Tibial nerve (tissue), 4 donors: ENCODE measurements at places on chromosomes 16 and 17.
A peak's percentile ranks its signal among the peaks of the same experiment; 100 is the strongest.

DNA sequence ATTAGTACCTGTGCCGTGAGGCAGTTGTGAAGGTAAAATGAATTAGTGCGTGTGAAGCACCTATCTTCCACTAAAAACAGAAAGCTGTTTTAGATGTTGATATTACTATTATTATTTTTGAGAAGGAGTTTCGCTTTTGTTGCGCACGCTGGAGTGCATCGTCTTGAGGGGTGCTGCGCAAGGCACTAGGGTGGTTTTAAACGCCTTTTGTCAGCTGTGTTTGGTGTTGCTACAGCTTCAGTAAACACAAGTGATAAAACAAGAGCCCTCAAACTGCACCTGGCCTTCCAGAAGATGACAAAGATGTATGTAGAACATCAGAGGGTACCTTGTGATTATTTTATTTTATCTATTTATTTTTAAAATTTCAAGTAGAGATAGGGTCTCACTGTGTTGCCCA, 38.2 kb downstream of the PLCG2 start:
- no peaks in the 10 kb centered on the region for H3K27me3 ChIP-seq
- H3K36me3 ChIP-seq: no peaks in the 10 kb centered on the region
- no peak overlapping the region for H3K4me3 ChIP-seq

- H3K4me1 ChIP-seq: no peaks in the 10 kb centered on the region
- no peaks in the 10 kb centered on the region for H3K27me3 ChIP-seq
- H3K27ac ChIP-seq: no peak overlapping the region
- DNase-seq: no peak
These were observed 57.7 kb downstream of the CMC2 start for GRCh38 chr16:80948886-80949493.

DNA sequence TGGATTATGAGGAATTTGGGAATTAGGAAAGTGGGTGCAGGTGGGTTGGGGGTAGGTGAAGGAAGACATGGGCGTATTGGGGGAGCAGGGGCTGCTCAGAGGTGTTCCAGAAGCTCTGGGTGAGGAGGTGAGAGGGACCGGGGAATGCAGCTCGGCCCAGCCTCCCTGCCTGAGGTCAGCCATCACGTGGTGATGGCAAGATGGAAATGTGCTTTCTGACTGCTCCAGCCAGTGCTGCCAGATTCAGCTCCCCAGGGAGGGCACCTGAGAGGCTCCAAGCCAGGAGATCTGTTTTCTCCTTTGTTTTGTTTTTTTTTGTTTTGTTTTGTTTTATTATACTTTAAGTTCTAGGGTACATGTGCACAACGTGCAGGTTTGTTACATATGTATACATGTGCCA, 35.2 kb upstream of the STH start:
- no peak overlapping the region for H3K4me3 ChIP-seq
- H3K27me3 ChIP-seq: no peaks in the 10 kb centered on the region
- H3K4me1 ChIP-seq: no peaks in the 10 kb centered on the region
- no peaks in the 10 kb centered on the region for H3K36me3 ChIP-seq

GRCh38 chr16:985646-986400, 4.3 kb downstream of the SOX8 start:
- H3K4me3 ChIP-seq: no peak overlapping the region
- DNase-seq: no peak
- peaks cover 40% of the 10 kb centered on the region for H3K4me1 ChIP-seq
- H3K27me3 ChIP-seq: no peaks in the 10 kb centered on the region

DNA sequence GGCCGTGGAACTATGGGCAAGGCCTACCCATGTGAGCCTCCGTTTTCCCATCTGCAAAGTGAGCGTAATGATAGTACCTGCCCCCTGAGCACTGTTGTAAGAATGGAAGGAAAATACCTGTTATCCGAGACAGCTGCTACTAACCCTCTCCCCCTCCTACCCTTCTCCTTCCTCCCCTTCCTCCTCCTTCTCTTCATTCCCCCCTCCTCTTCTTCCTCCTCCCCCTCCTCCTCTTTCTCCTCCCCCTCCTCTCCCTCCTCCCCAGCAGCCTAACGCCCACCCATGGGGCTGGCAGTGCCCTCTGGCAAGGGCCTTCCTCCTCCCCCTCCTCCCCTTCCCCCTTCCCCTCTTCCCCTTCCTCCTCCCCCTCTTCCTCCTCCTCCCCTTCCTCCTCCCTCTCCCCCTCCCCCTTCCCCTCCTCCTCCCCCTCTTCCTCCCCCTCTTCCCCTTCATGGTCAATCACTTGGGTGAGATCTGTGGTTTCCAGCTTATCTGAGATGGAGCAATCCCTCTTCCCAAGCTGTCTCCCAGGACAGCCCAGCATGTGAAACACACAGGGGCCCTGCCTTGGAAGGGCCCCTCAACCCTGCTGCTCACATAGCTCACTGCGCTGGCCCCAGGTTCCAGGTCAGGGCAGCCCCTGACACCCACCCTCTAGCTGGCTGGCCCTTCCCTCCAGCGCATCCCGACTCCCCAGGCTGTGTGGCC, 6.4 kb downstream of the ZFPM1 start:
- H3K4me3 ChIP-seq: no peak overlapping the region
- no peak for DNase-seq
- H3K36me3 ChIP-seq: no peaks in the 10 kb centered on the region
- no peak overlapping the region for H3K27ac ChIP-seq
- H3K27me3 ChIP-seq: no peaks in the 10 kb centered on the region
- H3K4me1 ChIP-seq: peaks cover 19% of the 10 kb centered on the region

DNA sequence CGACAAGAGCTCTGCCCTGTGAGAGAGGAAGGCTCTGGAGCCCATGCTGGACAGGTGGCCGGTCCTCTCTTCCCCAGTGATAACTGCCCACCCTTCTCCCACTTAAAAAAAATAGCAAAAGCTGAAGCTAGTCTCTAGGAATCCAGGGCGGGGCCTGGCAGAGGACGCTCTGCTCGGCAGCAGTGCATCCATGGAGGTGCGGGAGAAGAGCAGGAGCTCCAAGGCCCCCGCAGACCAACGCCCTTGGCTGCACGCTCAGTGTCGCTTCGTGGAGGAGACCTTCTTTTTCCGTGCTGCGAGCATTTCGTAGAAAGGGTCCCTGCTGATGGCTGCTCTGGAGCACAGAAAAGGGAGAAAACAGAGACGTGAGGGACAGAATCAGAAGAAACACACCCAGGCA, 98.6 kb upstream of the DNAH17 start:
- no peaks in the 10 kb centered on the region for H3K27me3 ChIP-seq
- peaks cover 43% of the 10 kb centered on the region for H3K36me3 ChIP-seq
- H3K4me1 ChIP-seq: no peaks in the 10 kb centered on the region
- no peak overlapping the region for H3K4me3 ChIP-seq
- no peak overlapping the region for H3K27ac ChIP-seq

GRCh38 chr16:51931653-51932052, 615.3 kb downstream of the TOX3 start:
- no peaks in the 10 kb centered on the region for H3K4me1 ChIP-seq
- H3K27me3 ChIP-seq: no peaks in the 10 kb centered on the region
- no peaks in the 10 kb centered on the region for H3K36me3 ChIP-seq
- DNase-seq: no peak
- H3K4me3 ChIP-seq: no peak overlapping the region

GRCh38 chr17:10171122-10171571, 27.3 kb downstream of the GAS7 start:
- H3K27ac ChIP-seq: no peak overlapping the region
- peak; percentile 28 for DNase-seq
- H3K36me3 ChIP-seq: no peaks in the 10 kb centered on the region
- no peak overlapping the region for H3K4me3 ChIP-seq

GRCh38 chr16:19014461-19014860, 30.7 kb downstream of the TMC7 start:
- H3K27me3 ChIP-seq: no peaks in the 10 kb centered on the region
- H3K27ac ChIP-seq: no peak overlapping the region
- no peaks in the 10 kb centered on the region for H3K4me1 ChIP-seq
- H3K36me3 ChIP-seq: peaks cover 35% of the 10 kb centered on the region

DNA sequence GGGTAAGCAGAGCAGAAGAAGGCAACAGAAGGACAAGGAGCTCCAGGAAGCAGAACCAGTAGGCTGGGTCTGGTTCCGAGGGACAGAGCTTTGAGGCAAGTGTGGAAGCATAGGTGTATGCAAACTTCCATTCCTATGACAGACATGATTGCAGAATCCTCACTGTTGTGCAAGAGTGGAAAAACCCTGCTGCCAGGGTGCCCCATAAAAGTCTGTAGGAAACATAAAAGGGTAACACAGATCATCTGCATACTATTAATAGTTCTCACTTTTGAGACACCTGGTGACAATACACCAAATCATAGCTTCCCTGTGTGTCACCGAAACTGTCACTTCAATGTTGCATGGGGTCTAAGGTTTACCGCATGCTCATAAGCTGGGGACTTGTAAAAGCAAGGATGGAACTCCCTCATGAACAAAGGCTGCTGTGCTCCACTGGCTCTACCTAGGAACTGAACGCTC, 39.7 kb downstream of the ARHGAP17 start:
- H3K4me3 ChIP-seq: no peak overlapping the region
- DNase-seq: no peak
- H3K27me3 ChIP-seq: no peaks in the 10 kb centered on the region
- peaks cover 52% of the 10 kb centered on the region for H3K36me3 ChIP-seq
- no peak overlapping the region for H3K27ac ChIP-seq

DNA sequence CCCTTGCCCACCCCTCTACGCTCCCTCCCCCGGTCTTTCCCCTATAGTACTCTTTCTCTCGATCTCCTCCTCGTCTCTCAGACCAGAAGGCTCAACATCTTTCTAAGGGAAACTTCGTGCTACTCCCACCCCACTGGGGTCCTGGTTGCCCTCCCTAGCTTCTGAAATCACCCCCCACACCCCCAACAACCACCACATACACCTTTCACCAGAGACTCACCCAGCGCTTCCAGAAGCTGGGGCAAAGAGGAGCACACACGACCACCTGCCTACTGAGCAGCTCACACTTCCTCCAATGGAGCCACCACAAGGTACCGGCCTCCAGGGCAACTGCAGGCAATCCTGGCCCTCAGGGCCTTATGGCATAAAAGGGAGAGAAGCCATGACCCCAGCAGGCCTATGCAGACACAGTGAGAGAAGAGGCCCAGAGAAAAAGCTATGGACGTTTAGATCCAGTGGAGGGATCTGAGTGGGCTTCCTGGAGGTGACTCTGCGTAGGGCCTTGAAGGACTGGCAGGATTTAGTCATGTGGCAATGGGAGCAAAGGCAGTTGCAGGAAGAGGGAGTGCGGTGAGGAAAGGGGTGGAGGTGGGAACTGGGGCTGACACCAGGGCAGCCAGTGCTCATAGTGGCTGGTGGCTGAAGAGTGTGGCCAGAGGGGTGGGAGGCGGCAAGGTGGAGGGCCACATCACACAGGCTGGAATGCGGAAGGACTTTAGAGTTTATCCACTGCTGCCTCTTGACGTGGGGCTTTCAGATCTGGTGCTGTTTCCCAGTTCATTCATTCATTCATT, 12.1 kb upstream of the TMEM92 start:
- no peak overlapping the region for H3K4me3 ChIP-seq
- no peak for DNase-seq
- no peaks in the 10 kb centered on the region for H3K27me3 ChIP-seq
- no peak overlapping the region for H3K27ac ChIP-seq
- H3K36me3 ChIP-seq: no peaks in the 10 kb centered on the region
- peaks cover 42% of the 10 kb centered on the region for H3K4me1 ChIP-seq

DNA sequence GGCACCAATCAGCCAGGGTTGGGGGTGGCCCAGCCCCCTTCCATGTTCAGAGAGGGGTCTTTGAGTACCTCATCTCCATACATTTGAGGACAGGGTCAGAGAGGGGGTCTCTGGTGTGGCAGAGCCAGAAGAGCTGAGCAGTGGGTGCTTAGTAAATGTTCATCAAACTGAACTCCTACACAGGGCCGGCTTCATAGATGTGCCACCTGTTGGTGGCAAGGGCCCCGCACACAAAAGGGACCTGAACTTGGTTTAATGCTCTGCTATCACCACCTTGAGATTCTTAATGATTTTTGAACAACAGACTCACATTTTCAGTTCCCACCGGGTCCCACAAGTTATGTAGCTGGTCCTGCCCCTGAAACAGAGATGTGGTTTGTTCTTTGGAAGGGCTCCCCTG, 9.0 kb upstream of the C1QL1 start:
- no peak overlapping the region for H3K27ac ChIP-seq
- H3K36me3 ChIP-seq: no peaks in the 10 kb centered on the region
- H3K4me1 ChIP-seq: no peaks in the 10 kb centered on the region
- peaks cover 29% of the 10 kb centered on the region for H3K27me3 ChIP-seq
- DNase-seq: no peak

- H3K27ac ChIP-seq: no peak overlapping the region
- H3K27me3 ChIP-seq: no peaks in the 10 kb centered on the region
- H3K4me1 ChIP-seq: peaks cover 21% of the 10 kb centered on the region
- H3K4me3 ChIP-seq: no peak overlapping the region
These were observed 3.3 kb downstream of the ARL4D start for GRCh38 chr17:43402078-43402477.

DNA sequence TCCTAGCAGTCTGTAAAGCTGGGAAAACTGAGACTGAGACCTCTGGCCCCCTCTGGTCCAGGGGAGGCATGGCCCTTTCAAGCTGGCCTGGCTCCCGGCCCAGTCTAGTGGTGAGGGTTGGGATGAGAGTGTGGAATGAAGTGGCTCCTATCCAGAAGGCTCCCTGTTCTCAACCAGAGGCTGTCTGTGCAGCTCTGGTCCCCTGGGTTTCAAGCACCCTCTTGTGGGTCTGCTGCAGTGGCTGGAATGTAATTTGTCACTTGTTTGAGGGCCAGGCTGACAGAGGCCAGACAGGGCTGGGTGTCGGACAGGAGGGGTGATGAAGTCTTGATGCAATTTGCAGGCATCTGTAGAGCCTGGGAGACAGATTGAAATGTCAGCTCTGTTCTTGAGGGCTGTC, 22.1 kb upstream of the PHF12 start:
- H3K27ac ChIP-seq: no peak overlapping the region
- no peaks in the 10 kb centered on the region for H3K36me3 ChIP-seq
- no peaks in the 10 kb centered on the region for H3K4me1 ChIP-seq
- H3K4me3 ChIP-seq: no peak overlapping the region
- no peaks in the 10 kb centered on the region for H3K27me3 ChIP-seq
- no peak for DNase-seq

DNA sequence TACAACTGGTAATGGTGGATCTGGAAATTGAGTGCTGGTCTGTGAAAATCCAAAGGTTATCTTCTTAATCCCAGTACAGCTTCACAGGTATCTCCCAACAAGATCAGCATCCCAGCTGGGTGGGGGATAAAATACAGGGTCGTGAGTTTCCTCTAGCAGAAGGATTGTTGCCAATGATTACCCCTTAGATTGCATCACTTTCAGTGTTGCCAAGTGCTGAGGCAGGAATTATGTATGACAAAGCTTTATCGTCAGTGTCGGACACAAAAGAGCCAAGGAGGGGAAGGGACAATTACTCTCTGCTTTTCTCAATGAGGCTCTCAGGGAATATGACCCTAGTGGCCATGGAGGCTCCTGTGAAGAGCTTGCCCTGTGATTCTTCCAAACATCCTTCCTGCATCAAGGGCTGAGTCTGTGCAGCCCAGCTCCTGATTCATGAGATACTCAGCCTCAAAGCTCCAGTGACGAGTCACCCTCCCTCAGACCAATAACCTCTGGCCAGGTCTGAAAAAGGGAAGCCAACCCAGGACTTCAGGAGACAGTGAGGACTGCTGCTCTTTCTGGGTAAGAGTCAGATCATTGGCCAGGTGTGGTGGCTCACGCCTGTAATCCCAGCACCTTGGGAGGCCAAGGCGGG, 15.0 kb downstream of the OR1F1 start:
- H3K36me3 ChIP-seq: no peaks in the 10 kb centered on the region
- no peaks in the 10 kb centered on the region for H3K4me1 ChIP-seq
- DNase-seq: no peak
- no peaks in the 10 kb centered on the region for H3K27me3 ChIP-seq
- H3K4me3 ChIP-seq: no peak overlapping the region

- no peaks in the 10 kb centered on the region for H3K27me3 ChIP-seq
- H3K36me3 ChIP-seq: no peaks in the 10 kb centered on the region
- no peaks in the 10 kb centered on the region for H3K4me1 ChIP-seq
- peak; percentile 86 for DNase-seq
- H3K27ac ChIP-seq: peak overlapping the region; percentile 76
These were observed 83.4 kb downstream of the GAS7 start for GRCh38 chr17:10114931-10115535.
